ENCODE measurements at places on chromosomes 16 and 17.

DNA sequence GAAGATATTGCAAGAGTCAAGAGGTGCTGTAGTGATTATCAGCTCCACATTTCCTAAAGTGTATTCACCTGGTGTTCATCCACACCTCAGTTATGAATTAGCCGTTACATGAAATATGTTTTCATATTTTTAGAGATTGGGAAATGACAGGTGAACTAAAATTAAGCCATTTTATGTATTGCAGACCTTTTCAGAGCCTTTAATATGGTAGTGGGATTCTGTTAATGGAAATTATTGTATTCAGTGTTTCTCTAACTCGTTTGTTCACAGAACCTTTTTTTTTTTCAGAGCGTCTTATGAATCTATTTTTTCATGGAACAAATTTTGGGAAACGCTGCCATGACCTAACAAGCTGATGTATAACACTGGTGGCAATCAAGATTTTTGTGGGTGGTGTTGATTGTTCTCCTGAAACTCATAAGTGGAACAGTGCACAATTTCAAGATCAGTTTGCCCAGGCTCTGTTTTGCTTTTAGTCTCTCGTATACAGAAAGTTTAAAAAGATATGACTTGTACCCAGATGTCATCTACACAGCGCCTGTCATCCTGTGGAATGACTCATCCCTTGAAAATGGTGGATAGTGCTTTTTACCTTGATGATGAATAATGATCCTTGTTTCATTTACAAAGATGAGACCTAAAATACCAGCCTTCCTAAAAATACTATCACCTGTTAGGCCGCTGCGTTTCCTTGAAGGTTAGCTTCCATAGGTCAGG lies 88.8 kb downstream of the ARHGAP44 start:
- no peak for DNase-seq

DNA sequence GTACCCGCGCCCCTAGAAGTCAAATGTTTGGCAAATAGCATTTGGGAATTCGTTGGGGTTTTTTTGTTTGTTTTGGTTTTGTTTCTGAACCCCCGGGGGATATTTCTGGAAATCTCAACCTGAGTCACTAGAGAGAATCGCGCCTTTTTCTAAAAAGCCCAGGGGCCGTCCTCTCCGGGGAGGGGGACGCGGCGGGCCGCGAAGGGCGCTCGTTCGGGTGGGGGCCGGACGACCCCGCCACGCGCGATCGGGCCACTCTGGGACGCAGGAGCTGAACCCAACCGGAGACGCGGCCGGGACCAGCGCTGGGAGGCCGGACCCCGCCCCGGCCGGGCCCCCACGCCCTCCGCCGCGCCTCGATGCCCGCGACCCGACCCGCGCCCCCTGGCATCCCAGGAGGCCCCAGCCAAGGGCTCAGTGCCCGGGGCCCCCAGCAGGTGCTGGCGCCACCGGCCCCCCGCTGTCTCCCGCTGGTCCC lies 302 bp downstream of the LITAF start:
- no peak for DNase-seq

- DNase-seq = no peak
Measured at GRCh38 chr16:81808933-81809480, 29.9 kb downstream of the PLCG2 start.

DNA sequence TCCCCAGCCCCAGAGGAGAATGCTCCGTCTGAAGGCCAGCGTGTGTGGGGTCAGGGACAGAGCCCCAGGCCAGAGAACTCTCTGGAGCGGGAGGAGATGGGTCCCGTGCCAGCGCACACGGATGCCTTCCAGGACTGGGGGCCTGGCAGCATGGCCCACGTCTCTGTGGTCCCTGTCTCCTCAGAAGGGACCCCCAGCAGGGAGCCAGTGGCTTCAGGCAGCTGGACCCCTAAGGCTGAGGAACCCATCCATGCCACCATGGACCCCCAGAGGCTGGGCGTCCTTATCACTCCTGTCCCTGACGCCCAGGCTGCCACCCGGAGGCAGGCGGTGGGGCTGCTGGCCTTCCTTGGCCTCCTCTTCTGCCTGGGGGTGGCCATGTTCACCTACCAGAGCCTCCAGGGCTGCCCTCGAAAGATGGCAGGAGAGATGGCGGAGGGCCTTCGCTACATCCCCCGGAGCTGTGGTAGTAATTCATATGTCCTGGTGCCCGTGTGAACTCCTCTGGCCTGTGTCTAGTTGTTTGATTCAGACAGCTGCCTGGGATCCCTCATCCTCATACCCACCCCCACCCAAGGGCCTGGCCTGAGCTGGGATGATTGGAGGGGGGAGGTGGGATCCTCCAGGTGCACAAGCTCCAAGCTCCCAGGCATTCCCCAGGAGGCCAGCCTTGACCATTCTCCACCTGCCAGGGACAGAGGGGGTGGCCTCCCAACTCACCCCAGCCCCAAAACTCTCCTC lies 10.4 kb downstream of the CX3CL1 start:
- DNase-seq = no peak
